ENCODE measurements at places on chromosomes 4 and X.

GRCh38 chr4:47032405-47033106, 1.2 kb downstream of the GABRB1 start:
- DNase-seq: no peak

DNA sequence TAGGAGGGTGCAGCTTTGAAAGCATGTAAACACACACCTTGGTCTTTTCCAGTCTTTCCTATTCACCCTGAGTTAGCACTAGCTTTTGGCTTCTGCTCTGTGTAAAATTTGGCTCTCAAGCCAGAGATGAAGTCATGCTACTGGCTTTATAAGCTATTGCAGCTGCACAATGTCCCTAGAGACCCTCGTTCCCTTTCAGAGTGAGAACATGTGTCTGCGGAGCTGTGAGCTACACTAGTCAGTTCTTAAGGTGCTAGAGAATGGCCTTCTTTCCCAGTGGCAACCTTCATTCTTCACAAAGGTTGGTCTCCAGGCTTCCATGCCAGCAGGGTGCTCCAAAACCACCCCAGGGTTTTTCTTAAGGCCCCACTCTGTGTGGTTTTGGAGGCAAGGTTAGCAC, 199.1 kb downstream of the SPATA18 start:
- no peak for DNase-seq

DNA sequence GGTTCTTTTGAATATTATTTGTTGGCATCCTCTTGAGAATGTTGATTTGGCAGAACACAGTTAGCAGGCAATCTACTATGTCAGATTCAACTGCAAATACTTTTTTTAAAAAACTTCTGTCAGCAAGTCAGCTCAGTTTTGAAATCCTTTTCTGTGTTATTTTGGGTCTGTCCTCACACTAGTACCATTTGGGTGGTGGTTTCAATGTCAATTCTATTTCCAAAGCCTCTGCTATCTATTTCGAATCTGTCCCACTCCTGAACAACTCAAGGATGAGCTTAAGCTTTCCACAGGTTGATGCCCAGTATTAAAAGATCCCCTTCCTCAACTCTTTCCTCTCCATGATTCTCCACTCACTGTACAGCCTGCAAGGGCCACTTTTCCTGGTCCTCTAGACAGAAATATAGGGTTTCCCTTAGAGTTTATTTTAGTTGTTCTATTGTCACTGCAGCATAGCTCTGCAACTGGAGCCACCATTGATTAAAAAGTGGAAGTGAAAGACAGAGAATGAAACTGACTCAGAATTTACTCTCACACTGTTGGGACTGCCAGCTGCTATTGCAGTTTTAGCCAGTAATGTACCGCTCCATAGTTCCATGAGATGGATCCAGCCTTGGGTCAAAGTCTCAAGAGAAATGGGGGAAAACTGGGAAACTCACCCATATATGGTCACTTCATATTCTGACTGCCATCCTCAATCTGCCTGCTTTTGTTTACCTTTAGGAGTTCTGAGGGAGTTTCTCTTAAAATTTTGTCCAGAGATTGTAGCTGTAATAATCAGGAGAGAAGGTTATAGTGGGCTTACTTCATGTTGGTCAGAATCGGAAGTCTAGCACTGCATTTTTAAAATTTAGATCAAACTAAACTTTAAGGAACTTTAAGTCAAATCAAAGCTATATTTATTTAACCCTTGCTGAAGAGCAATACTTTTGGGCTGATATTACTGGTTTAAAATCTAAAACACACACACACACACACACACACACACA, 14.6 kb downstream of the HDX start:
- no peak for DNase-seq

DNA sequence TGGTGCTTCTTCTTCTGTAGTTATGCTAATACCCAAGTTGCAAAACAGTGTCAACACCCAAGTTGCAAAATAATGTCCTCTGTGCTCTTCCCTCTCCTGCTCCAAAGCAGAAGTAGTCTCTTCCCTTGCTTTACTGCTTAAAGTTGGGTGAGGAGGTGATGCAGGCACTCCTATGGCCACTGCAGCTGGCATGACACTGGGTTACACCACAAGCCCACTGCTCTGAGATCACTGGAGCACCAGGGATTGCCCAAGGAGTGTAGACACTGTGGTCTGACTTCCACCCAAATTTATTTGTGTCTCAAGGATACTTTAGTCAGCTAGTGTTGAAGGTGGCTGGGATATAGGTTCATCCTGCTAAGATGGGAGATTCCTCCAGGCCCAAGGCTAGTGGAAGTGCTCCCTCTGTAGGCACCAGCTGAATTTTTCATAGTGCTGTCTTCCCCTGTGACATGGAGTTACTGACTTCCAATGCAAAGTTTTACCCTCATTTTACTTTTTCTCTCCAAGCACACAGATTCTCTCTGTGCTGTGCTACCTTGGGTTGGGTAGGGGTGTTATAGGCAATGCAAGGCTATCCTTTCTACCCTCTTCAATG, 196.2 kb upstream of the TENT5D start:
- DNase-seq: no peak

GRCh38 chr4:158836828-158837449, 68.1 kb downstream of the FNIP2 start:
- no peak for DNase-seq

GRCh38 chrX:72340626-72341025, 34.9 kb upstream of the CITED1 start:
- DNase-seq: no peak

DNA sequence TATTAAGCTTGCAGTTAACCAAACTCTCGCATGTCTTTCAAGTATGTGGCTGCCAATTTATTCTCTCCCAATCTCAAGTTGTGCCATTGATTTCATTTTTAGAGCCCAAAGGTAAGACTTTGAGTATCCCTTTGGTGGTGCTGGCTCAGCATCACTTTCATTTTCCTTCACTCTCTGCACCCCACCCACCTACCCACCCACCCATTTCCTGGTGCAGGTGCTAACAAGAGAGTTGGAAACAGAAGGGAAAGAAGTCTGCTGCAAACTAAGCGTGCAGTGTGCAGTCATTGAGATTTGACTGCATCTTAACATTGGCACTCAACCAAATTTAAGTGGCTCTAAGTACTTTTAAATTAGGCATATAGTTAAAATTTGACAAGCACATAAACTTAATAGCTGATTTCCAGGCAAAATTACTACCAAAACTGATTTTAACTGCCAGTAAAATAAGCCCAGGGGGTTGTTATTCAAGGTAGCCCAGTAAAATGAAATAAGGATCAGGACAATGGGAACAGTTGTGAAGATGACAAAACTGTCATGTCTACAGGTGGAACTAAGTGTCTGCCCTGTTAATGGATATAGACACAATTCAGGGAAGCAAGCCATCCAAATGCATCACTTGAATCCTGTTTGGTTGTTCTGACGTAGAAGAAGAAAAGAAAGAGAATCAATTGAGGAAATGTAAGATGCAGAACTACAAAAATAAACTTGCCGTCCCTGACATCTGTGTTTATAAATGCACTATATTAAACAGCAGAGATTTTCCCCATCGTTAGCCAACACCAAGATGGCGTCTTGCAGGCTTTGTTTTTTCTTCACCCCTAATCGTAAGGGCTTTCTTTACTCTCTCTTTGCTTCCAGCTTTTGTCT, 184.2 kb downstream of the KDR start:
- peak; percentile 29 for DNase-seq

- no peak for DNase-seq
Measured at GRCh38 chr4:2261110-2261852, 628 bp downstream of the MXD4 start.

- no peak for DNase-seq
Measured at GRCh38 chr4:5563856-5564255, 144.5 kb downstream of the EVC2 start.

DNA sequence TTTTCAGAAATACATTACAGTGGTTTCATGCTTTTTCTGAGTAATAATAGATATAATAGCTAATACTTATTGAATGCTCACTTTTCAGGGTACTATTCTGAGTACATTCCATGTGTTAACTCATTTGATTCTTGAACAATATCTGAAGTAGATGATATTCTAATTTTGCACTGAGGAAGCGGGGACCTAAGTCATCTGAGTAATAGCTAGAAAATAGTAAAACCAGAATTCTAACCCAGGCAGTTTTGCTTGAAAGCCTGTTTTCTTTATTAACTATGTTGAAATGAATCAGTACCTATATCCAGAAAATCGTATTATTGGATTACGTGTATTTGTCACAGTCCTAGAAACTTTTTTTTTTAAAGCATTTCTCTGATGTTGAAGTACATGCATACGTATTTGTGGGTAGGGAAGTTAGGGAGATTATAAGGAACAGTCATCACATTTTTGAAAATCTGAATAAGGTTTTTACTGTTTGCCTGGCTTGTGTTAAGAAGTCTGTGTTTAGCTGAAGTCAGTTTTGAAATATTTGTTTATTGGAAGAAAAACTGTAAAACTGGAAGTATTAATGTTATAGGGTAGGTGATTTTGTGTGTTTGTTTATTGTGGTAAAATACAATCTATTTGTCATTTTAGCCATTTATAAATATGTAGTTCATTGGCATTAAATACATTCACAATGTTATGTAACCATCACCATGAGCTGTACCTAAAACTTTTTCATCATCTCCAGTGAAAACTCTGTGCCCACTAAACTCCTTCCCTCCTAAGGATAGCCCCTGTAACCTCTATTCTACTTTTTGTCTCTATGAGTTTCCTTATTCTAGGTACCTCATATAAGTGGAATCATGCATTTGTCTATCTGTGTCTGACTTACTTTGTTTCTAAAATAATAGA, 55.3 kb downstream of the FIP1L1 start:
- no peak for DNase-seq

GRCh38 chr4:68451246-68452211, 4.3 kb downstream of the TMPRSS11E start:
- DNase-seq: no peak

DNA sequence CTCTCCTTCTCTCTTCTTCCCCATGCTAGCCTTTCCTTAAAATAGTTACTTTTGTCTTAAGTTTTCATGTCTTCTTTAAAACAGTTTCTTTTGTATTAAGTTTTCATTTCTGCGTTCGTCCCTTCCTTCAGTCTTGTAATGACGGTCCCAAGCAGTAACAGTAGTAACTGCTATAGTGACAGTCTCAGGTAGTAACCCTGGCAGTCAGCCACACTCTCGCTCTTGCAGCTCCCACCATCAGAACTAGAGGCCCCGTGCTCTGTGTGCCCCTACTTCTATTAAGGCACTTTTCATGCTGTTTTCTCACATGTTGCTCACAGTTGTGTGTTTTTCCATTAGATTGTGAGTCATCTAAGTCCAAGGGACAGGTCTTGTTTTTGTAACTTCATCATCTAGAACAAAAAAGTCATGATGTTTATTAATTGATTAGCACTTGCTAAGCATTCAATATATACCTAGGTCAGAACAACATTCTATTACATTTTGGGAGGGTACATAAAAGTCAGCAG, 49.3 kb downstream of the C4orf33 start:
- no peak for DNase-seq

- no peak for DNase-seq
Measured at GRCh38 chr4:79874197-79874596, 198.8 kb downstream of the ANTXR2 start.

DNA sequence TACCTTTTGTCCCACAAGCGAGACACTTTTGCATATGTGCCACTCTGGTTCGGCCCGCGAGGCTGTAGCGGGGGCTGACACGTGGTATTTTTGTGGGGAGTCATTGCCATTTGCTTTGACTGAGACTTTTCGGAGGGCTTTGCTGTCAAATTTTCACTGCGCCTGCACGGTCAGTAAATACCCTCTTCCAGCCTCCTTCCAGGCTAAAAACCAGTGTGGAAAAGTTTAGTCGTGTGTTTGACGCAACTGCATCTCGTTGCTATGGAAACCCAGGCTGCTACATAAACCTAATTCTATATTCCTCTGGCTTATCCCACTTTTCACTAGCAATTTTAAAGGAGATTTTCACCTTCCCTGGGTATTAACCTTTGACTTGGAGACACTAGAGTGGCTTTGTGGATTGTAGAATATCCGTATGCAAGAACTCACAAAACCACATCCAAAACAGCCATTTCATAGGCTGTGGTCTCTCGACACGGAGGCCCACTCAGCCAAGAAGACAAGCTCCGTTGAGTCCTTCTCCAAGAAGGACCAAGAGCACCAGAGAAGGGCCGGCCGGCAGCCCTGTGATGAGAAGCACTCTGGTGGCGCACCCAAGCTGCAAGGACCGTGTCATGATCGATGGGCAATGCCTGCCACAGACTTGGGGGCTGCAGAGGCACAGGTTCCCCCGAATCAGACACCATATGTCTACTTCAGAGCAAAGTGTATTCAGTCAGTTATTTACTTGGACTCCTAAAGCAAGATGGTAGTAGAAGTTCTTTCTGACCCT, 38.4 kb upstream of the ENPP6 start:
- no peak for DNase-seq

GRCh38 chrX:41734530-41734929, 10.5 kb downstream of the GPR82 start:
- no peak for DNase-seq

GRCh38 chrX:67601771-67602170, 58.0 kb downstream of the AR start:
- DNase-seq: no peak

DNA sequence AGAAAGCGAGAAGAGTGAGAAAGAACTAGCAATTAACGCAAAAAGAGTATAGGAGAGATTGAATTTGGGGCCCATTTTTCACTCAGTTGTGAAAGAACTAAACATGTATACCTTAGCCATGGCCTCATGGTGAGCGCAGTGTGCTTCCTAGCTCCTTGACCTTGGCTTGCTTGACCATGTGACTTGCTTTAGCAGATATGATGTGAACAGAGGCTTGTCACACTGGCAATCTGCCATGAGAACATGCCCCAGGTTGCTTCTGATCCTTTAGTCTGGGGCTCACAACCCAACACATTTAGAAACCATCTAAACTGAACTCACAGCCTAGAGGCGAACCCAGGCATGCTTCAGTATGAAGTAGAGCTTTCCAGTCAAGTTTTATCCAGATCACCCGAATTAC, 260.1 kb upstream of the FTHL17 start:
- no peak for DNase-seq

- DNase-seq: no peak
Measured at GRCh38 chr4:20658456-20658855, 41.8 kb upstream of the PACRGL start.
